ENCODE measurements at places on chromosomes 7 and 10.
A peak's percentile ranks its signal among the peaks of the same experiment; 100 is the strongest.

DNA sequence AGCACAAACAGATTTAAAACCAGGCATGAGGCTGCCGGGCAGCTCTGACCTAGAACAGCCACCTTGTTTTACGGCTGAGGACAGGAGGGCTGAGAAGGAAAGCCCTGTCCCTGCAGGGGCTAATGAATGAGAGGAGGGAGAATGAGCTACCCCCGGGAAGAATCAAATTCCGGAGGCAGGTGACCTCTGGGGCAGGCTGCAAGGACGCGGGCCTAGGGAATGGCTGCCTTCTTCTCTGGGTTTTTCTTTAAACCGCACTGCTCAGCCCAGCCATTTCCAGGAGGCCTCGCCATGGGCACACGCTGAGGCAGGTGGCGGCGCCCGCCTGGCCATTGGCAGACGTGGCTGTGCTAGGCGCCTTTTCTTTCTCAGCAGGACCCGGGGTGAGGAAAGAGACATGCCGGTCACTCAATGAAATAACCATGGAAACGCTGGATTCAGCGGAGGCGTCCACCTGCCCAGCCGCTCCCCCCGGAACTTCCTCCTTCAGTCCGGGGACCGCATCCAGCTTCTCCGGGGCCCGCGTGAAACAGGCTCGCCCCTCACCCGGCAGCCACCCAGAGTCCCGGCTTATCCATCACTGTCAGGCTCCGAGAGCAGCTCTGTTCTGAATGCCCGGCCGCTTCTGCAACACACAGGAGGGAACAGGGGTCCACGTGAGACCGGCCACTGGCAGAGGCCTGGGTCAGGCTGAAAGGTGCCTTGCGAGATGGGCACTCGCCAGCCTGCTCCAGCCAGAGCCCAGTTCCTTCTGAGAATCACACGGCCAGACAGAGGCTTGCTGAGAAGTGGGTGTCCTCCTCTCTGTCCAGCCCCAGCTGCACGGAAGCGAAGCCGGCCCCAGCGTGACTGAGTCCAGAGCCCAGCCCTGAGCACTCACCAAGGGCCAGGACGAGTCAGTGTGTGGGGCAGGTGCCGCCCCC lies 82.1 kb downstream of the PDGFA start:
- DNase-seq: no peak

DNA sequence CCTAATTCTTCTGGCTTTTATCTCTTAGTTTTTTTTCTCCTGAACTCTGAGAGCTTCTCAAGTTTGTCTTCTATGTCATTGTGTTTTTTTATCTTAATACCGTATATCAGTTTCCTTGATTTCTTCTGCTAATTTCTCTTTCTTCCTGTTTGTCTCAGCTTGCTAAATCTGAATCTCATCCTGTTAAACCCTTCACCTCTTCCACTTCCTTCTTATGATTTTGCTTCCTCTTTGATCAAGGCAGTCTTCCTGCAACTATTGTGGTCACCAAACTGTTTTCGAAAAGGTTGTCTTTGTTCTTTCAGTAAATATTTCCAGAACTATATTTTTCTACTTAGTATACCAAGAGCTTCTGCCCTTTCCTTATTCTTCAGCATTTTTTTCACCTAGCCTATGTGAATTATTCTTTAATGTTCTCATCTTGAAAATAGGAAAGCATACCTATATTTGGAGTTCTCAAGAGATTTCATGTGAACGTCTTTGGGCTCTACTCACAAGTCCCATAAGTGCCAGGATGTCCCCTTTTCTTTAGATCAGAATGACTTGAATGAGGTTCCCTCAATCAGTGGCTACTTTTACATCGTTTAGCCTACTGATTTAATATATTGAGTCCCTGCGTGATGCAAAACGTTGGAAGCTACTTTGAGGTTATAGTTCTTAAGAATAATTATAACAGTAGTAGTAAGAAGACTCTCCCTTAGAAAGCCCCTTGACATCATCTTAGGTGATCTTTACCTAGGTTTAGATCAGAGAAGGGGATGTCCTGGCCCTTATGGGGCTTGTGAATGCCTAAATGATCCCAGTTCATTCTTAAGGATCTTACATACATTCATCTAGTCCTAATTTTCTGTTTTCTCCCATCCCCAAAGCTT lies 415.4 kb upstream of the AUTS2 start:
- DNase-seq: peak; percentile 48

DNA sequence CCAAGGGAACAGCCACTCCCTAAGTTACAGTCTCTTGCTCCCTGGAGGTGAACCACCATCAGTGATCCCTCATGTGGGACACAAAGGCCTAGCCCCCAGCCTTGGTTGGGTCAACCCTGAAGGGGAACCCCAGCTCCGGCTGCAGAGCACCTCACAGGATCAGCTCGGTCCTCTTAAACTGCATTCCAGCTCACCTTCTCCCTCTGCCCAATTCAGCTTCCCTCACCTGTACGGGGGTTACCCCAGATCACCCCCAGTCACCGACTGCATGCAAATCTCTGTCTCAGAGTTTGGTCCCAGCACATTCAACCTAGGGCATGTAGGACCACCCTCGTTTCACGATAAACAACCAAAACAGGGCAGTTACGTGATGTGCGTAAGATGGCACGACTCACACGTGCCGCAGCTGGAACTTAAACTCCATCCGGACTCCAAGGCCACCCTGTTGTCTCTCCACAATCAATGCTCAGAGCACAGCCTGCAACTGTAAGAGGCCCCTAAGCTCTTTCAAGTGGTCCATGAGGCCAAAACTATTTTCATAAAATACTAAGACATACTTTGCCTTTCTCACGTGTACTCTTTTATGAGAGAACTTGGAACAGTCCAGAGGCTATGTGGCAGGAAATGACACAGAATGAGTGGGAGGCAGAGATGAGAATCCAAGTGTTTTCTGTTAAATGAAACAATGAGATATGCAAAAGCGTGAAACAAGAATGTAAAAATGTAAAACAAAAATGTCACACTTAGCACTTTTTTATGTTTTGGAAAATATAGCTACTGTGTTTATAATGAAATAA lies 285.2 kb downstream of the PTPRN2 start:
- no peak for DNase-seq

GRCh38 chr10:132120200-132120599 lies 54.5 kb downstream of the JAKMIP3 start:
- no peak for DNase-seq

- peak; percentile 69 for DNase-seq
Observed at GRCh38 chr10:69335063-69335587, 56.8 kb downstream of the HK1 start.

DNA sequence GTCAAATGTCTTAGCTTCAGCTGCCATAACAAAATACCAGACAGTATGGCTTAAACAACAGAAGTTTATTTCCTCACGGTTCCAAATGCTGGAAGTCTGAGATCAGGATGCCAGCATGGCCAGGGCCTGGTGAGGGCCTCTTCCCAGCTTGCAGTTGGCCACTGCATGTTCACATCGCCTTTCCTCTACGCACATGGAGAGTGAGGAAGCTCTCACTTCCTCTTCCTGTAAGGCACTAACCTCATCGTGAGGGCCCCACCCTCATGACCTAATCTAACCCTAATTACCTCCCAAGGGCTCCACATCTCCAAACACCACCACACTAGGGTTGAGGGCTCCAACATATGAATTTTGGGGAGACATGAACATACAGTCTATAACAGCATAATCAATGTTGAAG lies 14.4 kb downstream of the ZNF33B start:
- DNase-seq: no peak
